Ammon's horn (tissue), 1 donor: ENCODE measurements at places on chromosomes 16 and 17.

DNA sequence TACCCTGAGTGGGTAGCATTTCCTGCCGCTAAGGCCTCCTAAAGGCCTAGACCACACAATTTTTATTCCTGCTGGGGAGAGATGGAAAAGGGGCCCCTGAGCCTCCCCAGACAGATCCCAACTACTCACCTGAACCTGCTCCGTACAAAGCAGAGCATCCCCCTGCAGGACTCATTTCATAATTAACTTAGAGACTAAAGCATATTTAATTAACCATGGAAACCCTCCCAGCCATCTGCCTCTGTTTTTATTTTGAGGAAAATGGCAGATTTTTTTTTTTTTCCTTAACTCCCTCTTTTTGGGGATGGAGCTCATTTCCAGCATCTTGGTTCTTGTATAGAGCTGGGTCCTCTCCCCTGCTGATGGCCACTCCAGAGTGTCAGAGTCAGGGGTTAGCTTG lies 96.5 kb upstream of the CRHR1 start:
- no peak for DNase-seq

DNA sequence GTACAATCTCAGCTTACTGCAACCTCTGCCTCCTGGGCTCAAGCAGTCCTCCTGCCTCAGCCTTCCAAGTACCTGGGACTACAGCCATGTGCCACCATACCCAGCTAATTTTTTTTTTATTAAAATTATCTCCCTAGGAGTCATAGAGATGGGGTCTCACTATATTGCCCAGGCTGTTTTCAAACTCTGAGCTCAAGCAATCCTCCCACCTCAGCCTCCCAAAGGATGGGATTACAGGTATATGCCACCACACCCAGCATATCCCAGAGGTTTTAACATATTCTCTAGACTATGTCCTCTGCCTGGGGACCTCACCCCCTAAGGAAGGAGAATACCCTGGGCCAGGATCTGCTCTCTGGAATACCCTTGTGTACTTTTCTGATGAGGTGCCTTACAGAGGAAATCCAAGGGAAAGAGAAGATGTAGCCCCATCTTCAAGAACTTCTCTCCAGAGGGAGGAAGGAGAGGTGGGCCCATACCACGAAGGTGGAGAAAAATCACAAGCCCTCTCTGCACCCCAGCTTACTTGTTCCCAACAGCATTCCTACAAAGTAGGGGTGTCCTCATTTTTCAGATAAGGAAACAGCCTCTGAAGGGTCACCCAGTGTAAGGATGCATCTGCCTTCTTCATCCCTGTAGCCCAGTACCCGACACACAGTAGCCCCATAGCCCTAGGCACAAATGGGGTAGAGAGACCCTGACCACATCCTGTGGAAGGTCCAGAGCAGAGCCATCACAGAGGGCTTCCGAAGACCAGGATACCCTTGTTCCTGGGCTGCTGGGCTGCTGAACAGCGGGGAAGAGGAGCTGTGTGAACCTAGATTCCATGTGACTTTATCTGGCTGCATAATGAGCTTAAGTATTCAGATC lies 151.6 kb downstream of the SOCS1 start:
- DNase-seq = no peak

DNA sequence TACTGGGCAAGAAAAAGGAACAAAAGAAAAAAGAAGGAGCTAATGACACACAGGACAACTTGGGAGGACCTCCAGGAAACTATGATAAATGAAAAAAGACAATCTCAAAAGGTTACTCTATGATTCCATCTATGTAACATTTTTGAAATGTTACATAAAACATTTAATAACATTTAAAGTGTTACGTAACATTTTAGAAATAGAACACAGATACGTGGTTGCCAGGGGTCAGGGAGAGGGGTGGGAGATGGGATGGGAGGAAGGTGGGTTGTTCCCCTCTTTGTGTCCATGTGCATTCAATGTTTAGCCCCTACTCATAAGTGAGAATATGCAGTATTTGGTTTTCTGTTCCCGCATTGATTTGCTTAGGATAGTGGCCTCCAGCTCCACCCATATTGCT lies 116.6 kb downstream of the C16orf95 start:
- no peak for DNase-seq

GRCh38 chr16:14211856-14212543 lies 140.9 kb downstream of the MRTFB start:
- no peak for DNase-seq

GRCh38 chr17:68851890-68852289 lies 103.3 kb downstream of the ABCA8 start:
- DNase-seq = no peak
